Nephron progenitor cell (in vitro differentiated cells): ENCODE measurements at places on chromosomes 2 and 18.

DNA sequence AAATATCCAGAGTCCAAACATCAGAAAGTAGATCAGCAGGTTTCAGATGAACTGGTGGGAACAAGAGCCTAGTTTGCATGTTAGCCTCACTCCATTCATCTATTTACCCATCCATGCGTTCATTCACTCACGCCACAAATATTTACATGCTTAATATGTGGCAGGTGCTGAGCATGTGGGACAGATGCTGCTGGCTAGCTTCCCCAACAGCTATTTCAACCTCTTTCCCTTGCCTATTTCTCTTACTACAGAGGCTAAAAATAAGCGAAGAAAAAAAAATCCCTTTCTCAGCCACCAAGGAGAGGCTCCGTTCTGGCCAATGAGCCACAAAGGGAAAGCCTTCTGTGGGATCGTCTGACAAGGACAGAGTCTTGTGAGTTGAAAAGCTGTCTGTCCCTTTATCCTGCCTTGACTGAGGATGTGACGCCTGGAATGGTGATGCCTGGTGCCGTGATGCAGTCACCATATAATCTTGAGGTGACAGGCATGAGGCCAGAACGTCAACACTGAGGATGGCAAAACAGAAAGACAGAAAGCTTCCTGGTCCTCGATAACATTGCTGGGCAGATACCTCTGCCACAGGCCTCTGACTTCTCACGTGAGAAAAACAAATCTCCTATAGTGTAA is 78.2 kb downstream of the KCTD1 start:
- H3K4me1 ChIP-seq, result peaks cover 54% of the 10 kb centered on the region
- H3K36me3 ChIP-seq, result peaks cover 70% of the 10 kb centered on the region
- H3K4me3 ChIP-seq, result no peak overlapping the region
- DNase-seq, result no peak

GRCh38 chr2:171729952-171730317 is 42.7 kb downstream of the DYNC1I2 start:
- H3K27me3 ChIP-seq, result no peaks in the 10 kb centered on the region
- H3K4me1 ChIP-seq, result no peaks in the 10 kb centered on the region
- peaks cover 75% of the 10 kb centered on the region for H3K36me3 ChIP-seq

DNA sequence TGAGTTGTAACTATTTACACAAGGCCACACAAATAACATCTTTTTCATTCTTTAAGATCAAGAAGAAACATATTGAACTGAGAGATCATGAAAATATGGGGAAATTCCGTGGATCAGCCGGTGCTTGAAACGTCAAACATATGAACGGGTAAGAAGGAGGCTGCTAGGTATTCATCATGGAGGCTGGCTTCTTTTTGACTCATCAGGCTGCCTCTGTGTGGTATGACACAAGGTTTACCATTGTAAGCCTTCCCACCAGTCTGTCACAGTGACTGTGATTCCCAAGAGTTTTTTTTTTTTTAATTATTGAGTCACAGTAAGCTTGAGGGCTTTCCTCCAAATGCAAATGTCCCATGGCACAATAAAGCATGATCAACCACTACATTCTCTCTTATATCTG is 506.9 kb downstream of the BCL11A start:
- H3K4me1 ChIP-seq, result no peaks in the 10 kb centered on the region
- no peak for DNase-seq
- H3K27me3 ChIP-seq, result peaks cover 10% of the 10 kb centered on the region

GRCh38 chr18:72375618-72376017 is 168.5 kb downstream of the CBLN2 start:
- H3K4me3 ChIP-seq, result no peak overlapping the region
- no peak for DNase-seq
- peaks cover 6% of the 10 kb centered on the region for H3K27me3 ChIP-seq
- H3K4me1 ChIP-seq, result no peaks in the 10 kb centered on the region
- no peaks in the 10 kb centered on the region for H3K36me3 ChIP-seq

- H3K27ac ChIP-seq, result peak overlapping the region; percentile 21
- no peaks in the 10 kb centered on the region for H3K36me3 ChIP-seq
Observed at GRCh38 chr2:76684756-76685155, 837.4 kb downstream of the LRRTM4 start.

DNA sequence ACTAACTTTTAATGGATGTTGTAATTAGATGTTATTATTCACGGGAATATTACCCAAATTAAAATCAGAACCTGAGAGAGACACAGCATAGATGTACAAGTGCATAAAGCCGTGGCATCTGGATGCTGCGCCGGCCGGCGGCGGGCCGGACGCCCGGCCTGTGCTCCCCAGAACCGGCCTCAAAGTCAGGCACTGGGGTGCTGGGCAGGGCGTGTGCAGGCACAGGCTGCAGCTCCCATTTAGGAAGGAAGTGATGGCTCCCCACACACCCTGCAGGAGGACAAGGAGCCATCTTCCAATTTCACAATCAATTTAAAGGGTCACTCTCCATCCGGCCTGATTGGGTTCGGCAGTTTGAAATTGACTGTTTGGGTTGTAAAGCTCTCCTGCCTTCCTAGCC is 367.7 kb upstream of the SALL3 start:
- no peak overlapping the region for H3K27ac ChIP-seq
- H3K4me3 ChIP-seq, result no peak overlapping the region
- H3K27me3 ChIP-seq, result peaks cover 10% of the 10 kb centered on the region
- H3K4me1 ChIP-seq, result peaks cover 26% of the 10 kb centered on the region

- no peak for DNase-seq
- H3K27ac ChIP-seq, result no peak overlapping the region
- no peaks in the 10 kb centered on the region for H3K27me3 ChIP-seq
Observed at GRCh38 chr18:55479656-55480420, 108.2 kb downstream of the TCF4 start.

DNA sequence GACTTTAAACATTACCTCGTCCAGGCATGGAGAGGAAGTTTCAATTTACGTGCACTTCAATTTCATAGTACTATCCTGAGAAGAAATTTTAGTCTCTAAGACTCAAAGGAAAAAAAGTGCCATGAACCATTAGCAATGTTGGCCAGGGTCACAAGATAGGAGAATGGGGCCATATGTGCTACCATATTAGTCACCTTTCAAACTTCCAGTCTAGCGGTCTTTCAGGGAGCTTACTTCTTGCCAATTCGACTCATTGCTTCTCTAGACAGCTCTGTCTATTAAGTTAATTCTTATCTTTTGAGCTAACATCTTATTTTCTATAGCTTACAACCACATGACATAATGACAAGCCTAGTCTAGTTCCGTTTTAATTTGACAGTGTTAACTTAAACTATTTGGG is 129.1 kb downstream of the ANKRD44 start:
- H3K27ac ChIP-seq, result no peak overlapping the region
- peaks cover 54% of the 10 kb centered on the region for H3K4me1 ChIP-seq
- H3K4me3 ChIP-seq, result no peak overlapping the region
- H3K36me3 ChIP-seq, result no peaks in the 10 kb centered on the region

- peaks cover 19% of the 10 kb centered on the region for H3K27me3 ChIP-seq
- H3K4me1 ChIP-seq, result no peaks in the 10 kb centered on the region
- DNase-seq, result no peak
- H3K4me3 ChIP-seq, result no peak overlapping the region
- H3K36me3 ChIP-seq, result no peaks in the 10 kb centered on the region
Observed at GRCh38 chr2:21011453-21011852, 32.4 kb downstream of the APOB start.

- no peak overlapping the region for H3K4me3 ChIP-seq
- H3K27me3 ChIP-seq, result peaks cover 3% of the 10 kb centered on the region
- H3K4me1 ChIP-seq, result peaks cover 34% of the 10 kb centered on the region
- H3K27ac ChIP-seq, result no peak overlapping the region
Observed at GRCh38 chr2:64950226-64951160, 38.7 kb upstream of the SLC1A4 start.

DNA sequence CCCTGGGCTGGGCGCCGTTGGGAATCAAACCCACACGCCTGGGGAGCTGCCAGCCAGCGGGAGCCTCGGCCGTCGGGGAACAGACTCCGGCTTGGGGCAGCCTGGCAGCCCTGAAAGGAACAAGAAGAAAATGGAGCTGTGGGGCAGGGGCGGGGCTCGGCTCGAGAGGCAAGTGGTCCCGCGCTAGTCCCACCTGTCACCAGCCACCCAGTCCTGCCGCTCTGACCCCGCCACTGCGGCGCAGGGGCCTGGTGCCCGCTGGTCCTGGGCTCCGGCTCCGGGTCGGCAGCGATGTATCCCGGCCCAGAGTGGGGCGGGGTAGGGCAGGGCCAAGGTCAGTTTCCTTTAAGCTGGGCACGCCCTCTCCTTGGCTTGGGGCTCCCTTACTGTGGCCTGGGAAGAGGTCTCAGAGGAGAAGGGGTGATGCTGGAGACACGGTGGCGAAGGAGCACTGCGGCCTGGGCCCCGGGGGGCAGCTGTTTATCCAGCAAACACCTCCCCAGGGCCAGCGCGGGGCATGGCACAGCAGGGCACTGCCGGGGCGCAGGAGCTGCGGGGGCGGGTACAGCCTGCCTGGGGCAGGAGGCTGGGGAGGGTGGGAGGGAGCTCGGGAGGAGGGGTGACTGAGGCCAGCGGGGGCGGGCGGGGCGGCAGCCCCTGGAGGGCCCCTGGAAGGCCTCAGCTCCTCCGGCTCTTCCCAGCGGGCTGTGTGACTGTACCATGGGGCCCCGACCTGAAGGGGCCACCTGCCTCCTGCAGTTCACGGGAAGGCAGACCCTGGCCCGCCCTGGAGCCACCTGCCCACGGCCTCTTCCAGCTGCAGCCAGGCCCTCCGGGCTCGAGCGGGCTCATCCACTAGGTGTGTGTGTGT is 15.6 kb downstream of the ODC1 start:
- peak; percentile 40 for DNase-seq
- no peak overlapping the region for H3K27ac ChIP-seq
- H3K36me3 ChIP-seq, result no peaks in the 10 kb centered on the region
- peak overlapping the region; percentile 30 for H3K4me3 ChIP-seq
- peaks cover 24% of the 10 kb centered on the region for H3K4me1 ChIP-seq

- no peaks in the 10 kb centered on the region for H3K4me1 ChIP-seq
- H3K27ac ChIP-seq, result no peak overlapping the region
- peaks cover 5% of the 10 kb centered on the region for H3K27me3 ChIP-seq
- no peaks in the 10 kb centered on the region for H3K36me3 ChIP-seq
- DNase-seq, result no peak
Observed at GRCh38 chr2:223270548-223270947, 218.6 kb downstream of the KCNE4 start.

- H3K36me3 ChIP-seq, result no peaks in the 10 kb centered on the region
- H3K4me1 ChIP-seq, result peaks cover 13% of the 10 kb centered on the region
- no peak overlapping the region for H3K4me3 ChIP-seq
- H3K27me3 ChIP-seq, result peaks cover 3% of the 10 kb centered on the region
- H3K27ac ChIP-seq, result no peak overlapping the region
Observed at GRCh38 chr2:170155723-170156253, 22.2 kb upstream of the MYO3B start.

GRCh38 chr2:100610381-100610831 is 47.6 kb downstream of the PDCL3 start:
- H3K27ac ChIP-seq, result no peak overlapping the region
- peak; percentile 81 for DNase-seq
- H3K4me1 ChIP-seq, result peaks cover 9% of the 10 kb centered on the region
- no peak overlapping the region for H3K4me3 ChIP-seq
- no peaks in the 10 kb centered on the region for H3K36me3 ChIP-seq

- peaks cover 3% of the 10 kb centered on the region for H3K27me3 ChIP-seq
- H3K36me3 ChIP-seq, result peaks cover 14% of the 10 kb centered on the region
- no peak for DNase-seq
- no peak overlapping the region for H3K27ac ChIP-seq
- peaks cover 10% of the 10 kb centered on the region for H3K4me1 ChIP-seq
Observed at GRCh38 chr2:10557506-10558265, 109.6 kb upstream of the ODC1 start.

DNA sequence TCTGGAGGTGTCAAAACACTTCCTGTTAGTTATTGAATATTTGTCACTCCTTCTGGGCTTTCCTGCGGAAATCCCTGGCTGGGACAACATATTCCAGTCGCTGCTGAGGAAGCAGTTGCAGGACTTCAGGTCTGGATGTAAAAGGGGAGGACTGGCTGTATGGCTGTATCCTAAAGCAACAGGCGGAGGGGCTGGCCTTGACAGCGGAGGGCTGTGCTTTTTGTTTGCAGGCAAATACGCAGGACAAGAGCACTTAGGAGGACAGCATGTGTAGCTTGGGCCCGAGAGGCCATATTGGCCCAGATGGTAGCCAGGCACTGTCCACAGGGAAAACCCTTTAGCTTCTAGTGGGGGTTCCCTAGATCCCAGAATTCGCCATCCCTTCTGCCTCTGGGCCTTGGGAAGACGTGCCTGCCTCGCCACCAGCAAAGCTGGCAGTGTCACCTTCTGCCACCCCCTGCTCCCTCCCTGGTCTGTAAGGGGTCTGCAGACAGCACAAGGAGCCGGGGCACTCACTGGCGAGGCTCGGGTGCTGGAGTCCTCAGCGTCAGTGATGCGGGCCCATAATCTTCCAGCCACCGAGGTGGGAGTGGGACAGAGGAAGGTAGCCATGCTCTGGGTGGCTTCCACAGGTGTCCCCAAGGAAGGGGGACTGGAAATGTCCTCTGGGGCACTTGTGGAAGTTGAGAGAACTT is 6.7 kb downstream of the NPPC start:
- H3K4me3 ChIP-seq, result no peak overlapping the region
- no peaks in the 10 kb centered on the region for H3K36me3 ChIP-seq
- peaks cover 56% of the 10 kb centered on the region for H3K27me3 ChIP-seq
- no peak for DNase-seq
